ENCODE measurements at places on chromosomes 12 and 14. TPM values are rescaled to one million over a fixed set of nuclear protein-coding genes. Genes with fewer than 3 reads are reported as not detected.

GRCh38 chr12:52295663-52296062 lies 4.3 kb upstream of the KRT81 start:
- DNase-seq = no peak
- no peak overlapping the region for H3K27ac ChIP-seq
- peaks cover 34% of the 10 kb centered on the region for H3K27me3 ChIP-seq

DNA sequence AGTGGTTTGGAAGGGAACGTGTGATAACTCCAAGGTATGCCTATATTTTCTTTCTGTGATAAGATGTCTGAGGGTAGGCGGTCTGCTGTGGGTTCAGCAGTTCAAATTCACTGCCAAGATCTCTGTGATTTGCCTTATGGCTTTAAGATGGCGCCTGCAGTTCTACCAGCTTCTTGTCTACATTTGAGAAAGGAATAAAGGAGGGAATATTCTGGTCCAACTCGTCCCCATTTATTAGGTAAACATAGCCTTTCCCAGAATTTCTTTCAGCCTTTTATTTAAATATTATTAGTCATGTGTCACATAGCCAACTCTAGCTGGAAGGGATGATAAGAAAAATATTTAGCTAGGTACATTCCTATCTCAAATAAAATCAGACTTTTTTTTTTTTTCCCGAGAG lies 48.8 kb downstream of the KCNJ8 start:
- H3K27me3 ChIP-seq = peaks cover 4% of the 10 kb centered on the region
- no peak overlapping the region for H3K4me3 ChIP-seq
- no peaks in the 10 kb centered on the region for H3K4me1 ChIP-seq
- no peak for DNase-seq
- no peak overlapping the region for H3K27ac ChIP-seq

DNA sequence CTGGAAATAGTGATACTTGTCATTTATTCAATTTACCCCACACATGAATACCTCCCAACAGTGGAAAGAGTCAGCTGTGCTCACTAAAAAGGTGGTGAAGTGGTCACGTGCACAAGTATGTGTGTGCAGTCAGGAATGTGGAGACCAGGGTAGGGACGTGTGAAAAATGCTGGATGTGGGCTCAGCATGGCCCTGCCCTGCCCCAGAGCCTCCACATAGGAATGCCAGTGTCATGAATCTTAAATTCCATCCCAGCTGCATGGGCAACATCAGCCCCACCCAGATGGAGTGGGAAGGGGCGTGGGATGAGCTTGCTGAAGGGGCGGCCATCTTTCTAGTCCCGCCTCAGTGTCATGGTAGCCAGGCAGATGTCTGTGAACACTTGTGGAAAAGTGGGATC lies 87.7 kb downstream of the C12orf75 start:
- no peak overlapping the region for H3K4me3 ChIP-seq
- no peaks in the 10 kb centered on the region for H3K4me1 ChIP-seq
- no peaks in the 10 kb centered on the region for H3K36me3 ChIP-seq
- no peak overlapping the region for H3K27ac ChIP-seq
- H3K27me3 ChIP-seq = peaks cover 2% of the 10 kb centered on the region
- no peak for DNase-seq

GRCh38 chr14:29463727-29464395 lies 463.8 kb downstream of the PRKD1 start:
- no peaks in the 10 kb centered on the region for H3K27me3 ChIP-seq
- H3K27ac ChIP-seq = no peak overlapping the region
- no peaks in the 10 kb centered on the region for H3K4me1 ChIP-seq
- DNase-seq = no peak
- no peak overlapping the region for H3K4me3 ChIP-seq

- peaks cover 4% of the 10 kb centered on the region for H3K4me1 ChIP-seq
- no peak overlapping the region for H3K27ac ChIP-seq
- no peaks in the 10 kb centered on the region for H3K36me3 ChIP-seq
- DNase-seq = no peak
These were observed 338.9 kb downstream of the AEBP2 start for GRCh38 chr12:19778172-19778571.

GRCh38 chr12:74259199-74259598 lies 278.4 kb upstream of the ATXN7L3B start:
- H3K4me1 ChIP-seq = no peaks in the 10 kb centered on the region
- H3K27me3 ChIP-seq = no peaks in the 10 kb centered on the region
- H3K36me3 ChIP-seq = no peaks in the 10 kb centered on the region
- no peak overlapping the region for H3K27ac ChIP-seq

DNA sequence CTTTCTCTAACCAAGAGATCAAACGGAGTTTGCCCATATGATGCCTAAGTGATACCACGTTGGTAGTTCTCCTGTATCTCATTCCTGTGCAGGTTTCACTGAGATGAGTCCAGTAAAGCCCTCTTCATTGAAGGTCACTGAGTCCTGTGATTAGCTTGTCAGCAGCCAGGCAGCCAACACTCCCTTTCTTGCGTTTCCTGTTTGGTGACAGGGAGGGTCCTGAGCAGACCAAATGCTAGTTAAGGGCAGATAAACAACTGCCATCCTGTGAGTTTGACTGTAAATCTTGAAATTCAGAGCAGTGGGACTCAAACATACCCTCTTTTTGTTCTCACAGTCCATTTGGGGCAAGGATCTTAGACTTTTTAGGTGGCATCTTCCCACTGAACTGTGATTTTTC lies 39.4 kb downstream of the ZNF641 start:
- H3K27ac ChIP-seq = no peak overlapping the region
- H3K4me3 ChIP-seq = no peak overlapping the region
- H3K27me3 ChIP-seq = peaks cover 4% of the 10 kb centered on the region

DNA sequence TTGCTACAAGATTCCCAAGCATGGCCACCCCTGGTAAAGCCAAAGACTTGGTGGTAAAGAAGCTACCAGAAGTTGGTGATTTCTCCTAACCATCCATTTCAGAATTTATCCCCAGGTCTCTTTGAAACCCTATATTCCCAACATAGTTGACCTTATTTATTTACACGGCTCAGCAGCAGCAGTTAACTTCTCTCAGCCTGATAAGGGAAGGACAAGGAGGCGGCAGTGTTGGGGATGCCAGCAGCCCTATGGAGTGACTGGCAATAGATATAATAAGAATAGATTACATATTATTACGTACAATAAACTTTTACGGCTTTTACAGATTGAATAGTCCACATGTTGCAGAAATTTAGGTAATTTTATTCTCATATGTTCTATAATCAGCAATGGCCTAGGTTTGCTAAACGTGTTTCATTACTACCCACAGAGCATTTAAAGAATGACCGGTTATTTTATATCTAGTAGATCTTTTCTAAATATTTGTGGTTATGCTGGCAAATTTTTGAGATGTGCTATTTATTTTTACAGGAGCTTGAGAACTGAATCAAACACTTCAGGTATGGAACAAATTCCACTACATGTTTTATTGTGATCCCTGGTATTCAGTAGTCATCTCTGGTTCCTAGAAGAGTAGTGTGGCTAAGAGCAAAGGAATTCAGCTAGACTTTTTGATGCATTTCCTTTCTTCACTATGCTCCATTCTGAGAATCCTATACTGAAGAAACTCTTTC lies 19.8 kb upstream of the PALS1 start:
- H3K4me1 ChIP-seq = peaks cover 4% of the 10 kb centered on the region
- no peaks in the 10 kb centered on the region for H3K27me3 ChIP-seq
- H3K36me3 ChIP-seq = no peaks in the 10 kb centered on the region
- DNase-seq = no peak

DNA sequence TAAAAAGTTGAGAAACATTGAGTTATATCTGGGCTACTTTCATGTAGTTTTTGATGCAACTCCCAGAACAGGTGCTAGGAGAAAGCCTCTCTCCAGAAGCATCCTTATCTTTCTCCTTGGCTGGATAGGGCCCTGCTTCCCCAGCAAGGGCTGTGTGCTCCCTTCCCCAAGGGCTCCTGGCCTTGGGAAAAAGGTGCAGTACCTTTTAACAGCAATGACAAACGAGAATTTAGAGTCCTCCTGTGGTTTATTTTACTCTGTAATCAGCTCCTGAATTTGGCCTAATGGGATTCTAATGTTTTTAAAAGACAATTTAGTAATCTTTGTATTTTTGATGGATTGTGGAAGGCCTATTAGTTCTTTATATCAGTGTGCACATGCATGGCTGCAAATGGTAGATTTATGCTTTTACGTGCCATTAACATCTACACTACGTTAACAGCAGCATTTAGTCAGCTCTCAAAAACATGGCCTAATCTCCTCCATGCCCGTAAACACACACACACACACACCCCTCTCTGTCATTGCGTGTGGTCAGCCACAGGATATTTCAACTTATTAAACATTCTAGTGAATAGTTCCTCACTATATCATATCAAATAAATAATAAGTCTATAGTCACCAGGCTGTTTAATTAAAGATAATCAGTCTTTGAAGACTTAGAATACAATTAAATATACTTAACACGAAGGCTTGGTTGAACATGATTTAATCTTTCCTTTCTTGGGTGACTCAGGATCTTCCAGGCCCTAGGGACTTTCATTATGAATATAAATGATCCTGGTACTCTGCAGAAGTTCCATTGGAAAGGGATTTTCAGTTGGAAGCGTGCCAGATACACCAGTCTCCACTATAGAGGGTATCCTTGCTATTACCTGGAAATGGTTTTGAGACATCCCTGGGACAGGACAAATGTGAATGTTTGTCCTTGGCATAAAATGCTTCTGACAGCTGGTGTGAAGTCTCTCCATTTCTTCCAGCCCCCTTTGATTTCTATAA lies 181.4 kb upstream of the PWP1 start:
- no peak overlapping the region for H3K27ac ChIP-seq
- no peak for DNase-seq
- H3K36me3 ChIP-seq = no peaks in the 10 kb centered on the region
- H3K4me1 ChIP-seq = no peaks in the 10 kb centered on the region
- H3K4me3 ChIP-seq = no peak overlapping the region
- H3K27me3 ChIP-seq = no peaks in the 10 kb centered on the region

DNA sequence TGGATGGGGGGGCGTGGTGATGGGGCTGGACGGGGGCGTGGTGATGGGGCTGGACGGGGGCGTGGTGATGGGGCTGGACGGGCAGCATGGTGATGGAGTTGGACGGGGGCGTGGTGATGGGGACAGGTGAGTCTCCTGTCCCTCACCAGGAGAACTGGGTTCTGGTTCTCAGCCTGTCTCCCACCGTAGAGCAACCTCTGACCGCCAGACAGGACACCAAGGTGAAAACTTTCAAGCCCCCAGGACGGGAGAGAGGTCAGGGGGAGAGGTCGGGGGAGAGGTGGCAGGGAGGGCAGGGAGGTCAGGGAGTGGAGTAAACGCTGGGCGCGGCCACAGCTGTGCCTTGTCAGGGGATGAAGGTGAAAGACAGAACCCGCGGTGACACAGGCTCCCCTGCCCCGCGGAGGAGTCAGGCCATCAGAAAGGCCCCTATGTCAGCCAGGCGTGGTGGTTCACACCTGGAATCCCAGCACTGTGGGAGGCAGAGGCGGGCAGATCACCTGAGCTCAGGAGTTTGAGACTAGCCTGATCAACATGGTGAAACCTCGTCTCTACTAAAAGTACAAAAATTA lies 84.6 kb downstream of the GALNT9 start:
- H3K4me3 ChIP-seq = no peak overlapping the region
- no peaks in the 10 kb centered on the region for H3K27me3 ChIP-seq
- peaks cover 4% of the 10 kb centered on the region for H3K4me1 ChIP-seq
- no peak overlapping the region for H3K27ac ChIP-seq
- no peak for DNase-seq

- H3K4me1 ChIP-seq = no peaks in the 10 kb centered on the region
- no peaks in the 10 kb centered on the region for H3K27me3 ChIP-seq
- H3K4me3 ChIP-seq = no peak overlapping the region
These were observed 363.1 kb downstream of the LRIG3 start for GRCh38 chr12:58557171-58557570.

GRCh38 chr12:42706321-42706720 lies 116.8 kb upstream of the PRICKLE1 start:
- H3K27ac ChIP-seq = no peak overlapping the region
- H3K36me3 ChIP-seq = no peaks in the 10 kb centered on the region
- no peak overlapping the region for H3K4me3 ChIP-seq
- no peaks in the 10 kb centered on the region for H3K4me1 ChIP-seq
- DNase-seq = no peak

DNA sequence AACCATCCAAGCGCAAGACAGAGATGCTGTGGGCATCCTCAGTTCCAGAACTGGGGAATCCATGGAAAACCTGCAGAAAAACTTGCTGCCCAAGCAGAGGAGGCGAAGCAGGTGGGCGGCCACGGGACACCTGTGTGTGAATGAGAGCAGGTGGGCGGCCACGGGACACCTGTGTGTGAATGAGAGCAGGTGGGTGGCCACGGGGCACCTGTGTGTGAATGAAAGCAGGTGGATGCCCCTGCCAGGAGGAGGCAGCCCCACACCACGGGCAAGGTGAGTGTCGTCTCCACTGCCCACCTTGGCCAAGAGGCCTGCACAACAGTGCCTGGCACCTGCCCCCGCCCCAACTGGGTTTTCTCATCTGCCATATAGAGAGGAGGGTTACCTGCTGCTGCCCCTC lies 59.2 kb downstream of the GSC start:
- H3K4me3 ChIP-seq = no peak overlapping the region
- H3K27me3 ChIP-seq = peaks cover 19% of the 10 kb centered on the region
- no peaks in the 10 kb centered on the region for H3K4me1 ChIP-seq
- DNase-seq = no peak
- H3K36me3 ChIP-seq = no peaks in the 10 kb centered on the region

The NCAPD2 gene
- 38.6 TPM for polyA plus RNA-seq

The CLEC9A gene
- 2.5 TPM for polyA plus RNA-seq

The PLA2G1B gene
- 0.79 TPM for polyA plus RNA-seq
